ENCODE measurements at places on chromosomes 11 and 22. TPM values are rescaled to one million over a fixed set of nuclear protein-coding genes. Genes with fewer than 3 reads are reported as not detected.

GRCh38 chr22:43628250-43628649 is 183.9 kb downstream of the EFCAB6 start:
- DNase-seq = no peak

DNA sequence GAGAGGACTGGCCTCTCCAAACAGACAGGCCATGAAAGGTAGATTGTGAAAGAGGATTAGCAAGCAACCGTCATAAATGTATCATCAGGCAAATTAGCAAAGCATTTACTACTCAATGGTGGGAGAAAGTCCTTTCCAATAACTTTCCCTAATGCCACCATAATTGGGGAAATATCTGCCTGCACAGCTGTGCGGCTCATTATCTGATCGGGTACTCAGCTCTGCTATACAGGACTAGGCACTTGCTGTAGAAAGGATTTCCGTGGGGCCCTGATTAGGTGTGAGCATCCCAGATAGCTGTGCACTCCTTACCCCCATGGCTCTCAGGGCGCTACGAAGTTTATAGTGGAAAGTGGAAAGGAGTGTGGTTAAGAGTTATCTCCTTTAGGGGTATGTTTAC is 309.7 kb upstream of the PLET1 start:
- DNase-seq = no peak

- DNase-seq = peak; percentile 77
These were observed 71.9 kb upstream of the PPARA start for GRCh38 chr22:46078241-46079092.

DNA sequence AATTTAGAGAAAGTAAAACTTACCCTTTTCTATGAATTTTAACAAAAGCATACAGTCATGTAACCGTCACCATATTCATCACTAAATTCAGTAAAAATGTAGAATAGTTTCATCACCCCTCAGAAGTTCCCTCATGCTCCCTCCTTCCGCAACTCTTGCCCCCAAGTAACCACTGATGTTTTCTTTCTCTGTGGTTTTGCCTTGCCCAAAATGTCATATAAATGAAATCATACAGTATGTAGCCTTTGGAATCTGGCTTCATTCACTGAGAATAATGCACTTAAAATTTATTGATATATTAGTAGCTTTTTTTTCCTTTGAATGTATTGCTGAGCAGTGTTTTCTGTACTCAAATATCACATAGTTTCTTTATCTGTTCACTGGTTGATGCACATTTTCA is 60.1 kb downstream of the DCUN1D5 start:
- DNase-seq = no peak

Gene OR8A1
- not detected for total RNA-seq

Gene TREH
- total RNA-seq = not detected

Gene OR2D2
- total RNA-seq = not detected

All from upper lobe of left lung (tissue), 6 donors.